ENCODE measurements at places on chromosomes 11 and 22. TPM values are rescaled to one million over a fixed set of nuclear protein-coding genes. Genes with fewer than 3 reads are reported as not detected.
A peak's percentile ranks its signal among the peaks of the same experiment; 100 is the strongest.

TRPM5 gene
- 0.67 TPM for total RNA-seq

DNA sequence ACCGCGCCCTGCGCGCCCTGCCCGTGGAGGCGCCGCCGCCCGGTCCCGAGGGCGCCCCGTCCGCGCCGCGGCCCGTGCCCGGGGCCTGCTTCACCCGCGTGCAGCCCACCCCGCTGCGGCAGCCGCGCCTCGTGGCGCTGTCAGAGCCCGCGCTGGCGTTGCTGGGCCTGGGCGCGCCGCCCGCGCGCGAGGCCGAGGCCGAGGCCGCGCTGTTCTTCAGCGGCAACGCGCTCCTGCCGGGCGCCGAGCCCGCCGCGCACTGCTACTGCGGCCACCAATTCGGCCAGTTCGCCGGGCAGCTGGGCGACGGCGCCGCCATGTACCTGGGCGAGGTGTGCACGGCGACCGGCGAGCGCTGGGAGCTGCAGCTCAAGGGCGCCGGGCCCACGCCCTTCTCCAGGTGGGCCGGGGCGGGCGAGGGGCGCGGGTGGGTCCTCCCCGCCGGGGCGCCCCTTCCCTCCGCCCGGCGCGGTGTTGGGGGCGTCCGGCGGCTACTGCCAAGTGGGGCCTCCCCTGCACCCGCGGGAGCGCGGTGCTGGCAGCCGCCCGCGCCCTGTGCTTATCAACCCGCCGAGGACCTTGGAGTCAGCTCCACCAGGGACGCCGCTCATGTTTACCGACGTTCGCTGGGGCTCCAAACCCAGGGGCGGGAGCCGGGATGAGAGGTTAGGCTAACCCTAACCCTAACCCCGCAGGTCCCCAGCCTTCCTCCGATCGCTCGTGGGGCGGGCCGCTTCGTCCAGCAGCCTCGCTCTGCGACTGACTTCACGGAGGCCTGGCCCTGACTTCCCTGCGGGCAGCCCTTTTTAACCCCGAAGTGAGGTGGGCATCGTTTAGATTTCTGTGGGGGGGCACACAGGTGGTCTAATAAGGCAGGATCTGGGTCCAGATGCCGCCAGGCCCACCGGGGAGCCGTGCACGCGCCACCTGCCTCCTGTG lies 649 bp downstream of the SELENOO start:
- H3K36me3 ChIP-seq, result peaks cover 14% of the 10 kb centered on the region
- H3K27me3 ChIP-seq, result no peaks in the 10 kb centered on the region
- peaks cover 19% of the 10 kb centered on the region for H3K4me1 ChIP-seq
- peak overlapping the region; percentile 29 for H3K4me3 ChIP-seq
- peak; percentile 39 for DNase-seq

DNA sequence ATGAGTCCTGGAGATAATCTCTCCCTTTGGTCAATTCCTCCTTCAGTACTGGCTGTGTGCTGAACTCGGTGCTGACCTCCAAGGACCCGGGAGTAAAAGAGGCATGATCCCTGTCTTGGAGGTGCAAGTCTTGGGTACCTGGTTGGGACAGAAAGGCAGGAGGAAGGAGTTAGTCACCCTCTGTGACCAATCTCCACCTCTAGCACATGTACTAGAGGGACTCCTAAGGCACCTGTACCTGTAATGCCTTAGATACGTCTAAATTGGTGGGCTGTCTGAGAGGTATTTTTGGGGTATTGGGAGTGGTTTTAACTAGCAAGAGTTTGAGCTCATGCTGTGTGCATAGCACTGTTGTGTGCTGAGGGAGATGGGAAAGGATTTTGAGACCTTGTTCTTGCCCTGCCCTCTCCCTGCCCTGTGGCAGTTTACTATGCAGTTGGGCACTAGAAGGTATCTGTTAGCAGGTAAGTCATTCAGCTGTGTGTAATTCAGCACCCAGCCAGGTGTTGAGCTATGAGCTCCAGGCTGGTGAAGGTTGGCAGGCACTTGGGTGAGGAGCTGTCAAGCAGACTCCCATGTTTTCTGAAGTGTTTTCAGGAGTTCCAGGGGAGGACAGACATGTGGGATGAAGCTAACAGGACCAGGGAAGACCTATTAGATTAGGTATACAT lies 2.5 kb downstream of the PANX1 start:
- no peaks in the 10 kb centered on the region for H3K27me3 ChIP-seq
- H3K4me3 ChIP-seq, result no peak overlapping the region
- DNase-seq, result peak; percentile 54
- H3K27ac ChIP-seq, result peak overlapping the region; percentile 97

DNA sequence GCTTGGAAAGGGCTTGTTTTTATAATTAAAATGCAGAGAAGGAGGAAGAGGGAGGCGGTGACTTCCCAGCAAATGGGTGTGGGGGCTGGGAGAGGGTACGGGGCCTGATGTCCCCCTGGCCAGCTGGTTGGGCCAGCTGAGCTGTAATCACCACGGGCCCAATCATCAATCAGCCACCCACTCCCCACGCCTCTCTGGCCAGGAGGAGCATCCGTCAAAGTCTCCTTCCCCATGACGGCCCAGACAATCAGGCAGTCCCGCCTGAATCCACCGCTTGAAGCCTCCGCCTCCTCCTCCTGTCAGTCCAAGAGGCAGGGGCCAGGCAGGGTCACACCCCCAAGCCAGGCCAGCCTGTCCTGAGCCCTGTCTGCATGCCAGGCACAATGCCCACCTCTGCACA lies 13.3 kb upstream of the CABP7 start:
- H3K36me3 ChIP-seq, result no peaks in the 10 kb centered on the region
- DNase-seq, result no peak
